ENCODE measurements at places on chromosomes 1 and 21.

GRCh38 chr1:218611916-218612585 is 266.9 kb downstream of the TGFB2 start:
- no peak for DNase-seq

- no peak for DNase-seq
Measured at GRCh38 chr1:95309031-95309471, 75.0 kb downstream of the RWDD3 start.

DNA sequence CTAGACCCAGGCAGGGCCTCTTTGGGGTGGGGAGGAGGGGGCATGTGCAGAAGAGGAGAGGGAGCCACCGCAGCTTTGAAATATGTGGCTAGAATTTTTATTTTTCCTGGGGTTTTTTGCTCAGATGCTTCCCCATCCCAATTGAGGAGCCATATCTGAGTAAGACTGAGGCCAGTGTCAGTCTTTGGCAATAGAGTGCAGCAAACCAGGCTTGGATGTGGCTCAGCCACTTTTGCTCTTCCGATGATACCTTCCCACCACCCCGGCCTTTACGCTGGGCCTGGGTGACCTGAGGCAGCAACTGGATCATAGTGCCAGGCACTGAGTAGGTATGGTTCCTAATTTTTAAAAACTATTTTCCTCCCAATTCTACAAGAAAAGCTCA is 36.9 kb downstream of the KIAA1614 start:
- DNase-seq = no peak

- no peak for DNase-seq
Measured at GRCh38 chr1:48221122-48221521, 1.4 kb upstream of the SLC5A9 start.

GRCh38 chr21:35026617-35027562 is 22.2 kb downstream of the RUNX1 start:
- DNase-seq = peak; percentile 74

DNA sequence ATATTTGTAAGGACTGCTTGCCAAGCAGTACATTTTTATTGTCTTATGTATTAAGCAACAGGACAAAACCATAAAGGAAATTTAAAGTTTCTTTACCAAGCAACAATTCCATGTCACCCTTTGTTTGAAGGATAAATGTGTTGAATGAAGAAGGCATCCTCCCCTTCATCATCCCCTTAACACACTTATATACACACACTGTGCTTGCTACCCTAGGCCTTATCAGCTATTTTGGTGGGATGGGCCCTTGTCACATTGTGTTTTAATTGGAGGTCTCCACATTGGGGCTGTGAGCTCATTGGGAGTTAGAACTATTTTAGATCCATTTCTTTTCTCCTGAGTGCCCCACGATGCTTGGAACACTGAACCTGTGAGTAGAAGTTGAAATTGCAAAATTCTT is 1.9 kb downstream of the VANGL1 start:
- DNase-seq = no peak

DNA sequence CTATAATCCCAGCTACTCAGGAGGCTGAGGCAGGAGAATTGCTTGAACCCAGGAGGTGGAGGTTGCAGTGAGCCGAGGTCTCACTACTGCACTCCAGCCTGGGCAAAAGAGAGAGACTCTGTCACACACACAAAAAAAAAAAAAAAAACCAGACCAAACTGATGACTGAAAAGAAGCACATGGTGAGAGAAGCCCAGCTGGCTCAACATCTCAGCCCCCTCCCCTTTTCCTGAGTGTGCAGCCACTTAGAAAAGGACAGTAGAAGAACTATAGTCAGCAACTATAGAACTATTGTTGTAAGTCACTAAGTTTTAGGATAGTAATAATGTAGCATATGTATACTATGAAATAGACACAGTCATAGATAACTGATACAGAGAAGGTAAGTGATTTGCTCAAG is 87.2 kb upstream of the RALGPS2 start:
- DNase-seq = no peak

- no peak for DNase-seq
Measured at GRCh38 chr21:46035809-46036695, 54.5 kb downstream of the COL6A1 start.

GRCh38 chr1:218982482-218982881 is 191.2 kb upstream of the LYPLAL1 start:
- DNase-seq = no peak

DNA sequence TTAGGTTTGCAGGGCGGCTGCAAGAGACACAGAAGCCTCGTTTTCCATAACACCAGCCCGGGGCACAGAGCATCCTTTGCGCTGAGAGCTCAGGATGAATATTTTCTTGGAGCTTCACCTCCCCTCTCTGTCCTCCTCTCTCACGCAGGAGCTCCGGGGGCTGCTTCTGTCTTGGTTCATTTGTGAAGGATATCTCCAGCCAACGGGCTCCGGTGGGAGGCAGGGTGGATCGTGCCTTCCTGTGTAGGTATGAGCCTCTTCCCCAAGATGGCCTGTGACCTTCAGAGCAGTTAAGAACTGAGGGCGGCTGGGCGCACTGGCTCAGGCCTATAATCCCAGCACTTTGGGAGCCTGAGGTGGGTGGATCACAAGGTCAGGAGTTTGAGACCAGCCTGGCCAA is 319.0 kb upstream of the C1orf174 start:
- no peak for DNase-seq

- DNase-seq = no peak
Measured at GRCh38 chr1:226678701-226679100, 60.4 kb downstream of the ITPKB start.

GRCh38 chr1:48338257-48338656 is 115.7 kb downstream of the SLC5A9 start:
- DNase-seq = no peak

GRCh38 chr1:14320986-14321385 is 277.5 kb upstream of the KAZN start:
- DNase-seq = no peak

DNA sequence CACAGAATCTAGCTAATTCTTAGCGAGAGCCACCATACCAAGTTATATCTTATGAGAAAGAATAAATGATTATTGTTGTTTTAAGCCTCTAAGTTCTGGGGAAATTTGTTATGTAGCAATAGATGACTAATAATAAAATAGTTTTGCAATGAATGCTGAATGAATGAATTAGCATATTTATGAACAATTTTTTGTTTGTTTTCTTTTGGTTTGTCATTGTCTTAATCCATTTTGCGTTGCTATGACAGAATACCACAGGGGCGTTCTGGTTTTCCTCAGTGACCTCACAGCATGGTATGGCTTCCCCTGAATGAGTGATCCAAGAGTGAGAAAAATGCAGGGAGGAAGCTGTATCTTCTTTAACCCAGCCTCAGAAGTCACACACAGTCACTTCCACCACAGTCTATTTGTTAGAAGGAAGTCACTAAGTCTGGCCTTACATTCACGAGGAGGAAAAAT is 53.8 kb upstream of the HPDL start:
- DNase-seq = no peak

DNA sequence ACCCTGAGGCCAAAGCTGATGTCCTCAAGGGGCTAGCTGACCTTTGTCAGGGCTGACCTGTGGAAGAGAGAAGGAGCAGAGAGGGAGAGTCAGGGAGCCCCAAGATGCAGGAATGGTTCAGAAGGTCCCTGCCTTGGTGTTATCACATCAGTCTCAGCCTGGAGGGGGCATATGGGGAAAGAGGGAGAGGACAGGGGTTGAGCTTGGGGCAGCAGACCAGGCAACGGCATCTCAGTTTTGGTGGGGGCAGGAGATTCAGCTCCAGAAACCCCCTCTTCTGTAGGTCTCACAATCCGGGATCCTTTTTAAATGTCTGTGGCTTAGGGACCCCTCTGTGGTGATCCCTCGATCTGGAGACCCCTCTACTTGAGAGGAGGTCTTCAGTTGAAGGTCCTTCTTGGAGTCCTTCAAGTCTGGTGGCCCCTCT is 815 bp downstream of the S100A13 start:
- DNase-seq = no peak

DNA sequence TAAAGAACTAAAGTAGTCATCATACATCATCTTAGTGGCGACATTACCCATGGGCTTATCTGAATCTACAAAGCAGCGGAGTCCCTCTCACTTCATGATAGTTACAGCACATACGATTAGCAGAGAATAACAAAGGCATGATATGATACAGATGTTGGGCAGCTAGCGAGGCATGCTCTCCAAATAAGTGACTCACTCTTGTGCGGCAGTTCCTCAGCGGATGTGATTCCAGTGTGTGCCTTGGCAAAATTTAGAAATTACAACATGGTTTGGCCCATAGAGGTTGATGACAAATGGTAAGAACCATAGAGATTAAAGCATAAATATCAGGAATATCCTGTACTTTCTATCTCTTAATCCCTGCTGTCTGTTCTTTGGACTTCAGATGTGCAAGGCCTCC is 48.1 kb upstream of the PAXBP1 start:
- no peak for DNase-seq

DNA sequence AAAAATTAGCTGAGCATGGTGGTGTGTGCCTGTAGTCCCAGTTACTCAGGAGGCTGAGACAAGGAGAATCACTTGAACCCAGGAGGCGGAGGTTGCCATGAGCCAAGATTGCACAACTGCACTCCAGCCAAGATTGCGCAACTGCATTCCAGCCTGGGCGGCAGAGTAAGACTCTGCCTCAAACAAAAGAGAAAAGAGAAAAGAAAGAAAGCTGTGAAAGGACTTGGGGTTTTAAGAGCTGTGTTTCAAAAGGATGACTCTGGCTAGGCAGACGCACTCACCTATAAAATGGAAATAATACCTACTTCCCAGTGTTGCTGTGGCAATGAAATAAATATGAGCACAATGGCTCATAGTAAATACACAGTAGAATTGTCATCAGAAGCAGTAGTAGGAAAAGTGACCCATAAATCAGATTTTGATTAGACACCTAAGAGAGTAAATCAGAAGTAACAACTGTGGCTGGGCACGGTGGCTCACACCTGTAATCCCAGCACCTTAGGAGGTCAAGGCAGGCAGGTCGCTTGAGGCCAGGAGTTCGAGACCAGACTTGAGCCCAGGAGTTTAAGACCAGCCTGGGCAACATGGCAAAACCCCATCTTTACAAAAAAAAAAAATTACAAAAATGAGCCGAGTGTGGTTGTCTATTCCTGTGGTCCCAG is 45.9 kb upstream of the PUM1 start:
- no peak for DNase-seq

- no peak for DNase-seq
Measured at GRCh38 chr1:29557066-29557465, 320.7 kb downstream of the PTPRU start.

- DNase-seq = no peak
Measured at GRCh38 chr1:65104854-65105534, 43.0 kb upstream of the AK4 start.

- no peak for DNase-seq
Measured at GRCh38 chr1:41542196-41542930, 57.9 kb upstream of the EDN2 start.

GRCh38 chr1:202011994-202012393 is 1.6 kb downstream of the ELF3 start:
- no peak for DNase-seq

DNA sequence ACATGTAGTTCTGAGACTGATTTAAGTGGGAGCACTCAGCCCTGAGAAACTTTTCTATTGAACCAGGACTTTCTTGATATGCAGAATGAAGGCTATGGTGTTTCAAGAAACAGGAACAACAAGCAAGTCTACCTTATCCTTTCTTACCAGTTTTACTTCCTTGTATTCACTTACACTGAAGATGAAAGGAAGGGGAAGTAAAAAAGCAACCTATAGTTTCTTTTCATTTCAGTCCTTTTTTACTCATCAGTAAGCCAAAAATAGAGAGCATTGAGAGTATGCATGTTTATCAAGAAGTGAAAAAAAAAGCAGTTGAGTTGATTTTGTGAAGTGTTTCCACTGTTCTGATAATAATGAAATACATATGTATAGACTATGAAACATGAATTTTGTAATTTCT is 1010.3 kb downstream of the AMY1C start:
- no peak for DNase-seq

- DNase-seq = no peak
Measured at GRCh38 chr1:201192261-201192788, 1.7 kb downstream of the IGFN1 start.
